ENCODE measurements at places on chromosomes 16 and 17. TPM values are rescaled to one million over a fixed set of nuclear protein-coding genes. Genes with fewer than 3 reads are reported as not detected.

The KRT14 gene
- not detected for polyA plus RNA-seq

- DNase-seq, result no peak
These were observed 48.2 kb downstream of the CEP112 start for GRCh38 chr17:66143657-66144282.

- DNase-seq, result no peak
These were observed 131.9 kb downstream of the NPIPB5 start for GRCh38 chr16:22642416-22643088.

DNA sequence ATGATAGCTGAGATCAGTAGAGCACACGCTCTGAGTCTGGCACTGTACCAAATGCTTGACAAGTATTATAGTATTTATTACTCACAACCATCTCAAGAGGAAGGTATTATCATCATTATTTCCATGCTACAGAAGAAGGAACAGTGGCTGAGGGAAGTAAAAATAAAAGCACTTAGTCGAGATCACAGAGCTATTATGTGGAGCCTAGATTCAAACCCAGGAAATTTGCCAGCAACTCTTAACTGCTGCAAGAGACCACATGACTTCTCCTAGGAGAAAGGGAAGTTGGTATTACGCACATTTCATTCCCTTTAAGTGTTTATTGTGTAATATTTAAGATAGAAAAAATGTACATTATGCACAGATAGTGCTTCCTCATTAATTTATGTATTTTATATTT is 1.0 kb upstream of the RHOT1 start:
- DNase-seq, result peak; percentile 91

- no peak for DNase-seq
These were observed 9.6 kb downstream of the CDC42EP4 start for GRCh38 chr17:73302189-73302588.

DNA sequence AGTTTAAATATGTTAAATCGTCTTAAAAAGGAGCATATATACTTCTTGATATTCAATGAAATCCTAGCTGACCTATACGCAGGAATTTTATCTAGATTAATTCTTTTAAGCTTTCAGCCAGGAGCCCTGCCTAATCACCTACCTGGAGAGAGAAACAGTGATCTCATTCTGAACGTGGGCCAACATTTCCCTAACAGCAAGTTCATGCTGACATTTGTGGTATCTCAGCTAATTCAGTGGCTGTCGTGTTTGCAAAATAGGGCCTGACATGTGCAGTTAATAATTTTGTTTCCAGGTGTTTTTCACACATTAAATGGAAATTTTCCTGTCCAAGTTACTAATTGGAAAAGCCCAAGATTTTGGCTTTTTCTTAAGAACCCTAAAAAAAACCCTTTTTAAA is 17.4 kb downstream of the KRT24 start:
- DNase-seq, result no peak

- peak; percentile 94 for DNase-seq
These were observed 119.6 kb upstream of the PMFBP1 start for GRCh38 chr16:72291531-72291981.

The FBXW10 gene
- polyA plus RNA-seq, result not detected

The TMEM92 gene
- polyA plus RNA-seq, result 0.86 TPM

The CFAP97D1 gene
- 0.03 TPM for polyA plus RNA-seq

DNA sequence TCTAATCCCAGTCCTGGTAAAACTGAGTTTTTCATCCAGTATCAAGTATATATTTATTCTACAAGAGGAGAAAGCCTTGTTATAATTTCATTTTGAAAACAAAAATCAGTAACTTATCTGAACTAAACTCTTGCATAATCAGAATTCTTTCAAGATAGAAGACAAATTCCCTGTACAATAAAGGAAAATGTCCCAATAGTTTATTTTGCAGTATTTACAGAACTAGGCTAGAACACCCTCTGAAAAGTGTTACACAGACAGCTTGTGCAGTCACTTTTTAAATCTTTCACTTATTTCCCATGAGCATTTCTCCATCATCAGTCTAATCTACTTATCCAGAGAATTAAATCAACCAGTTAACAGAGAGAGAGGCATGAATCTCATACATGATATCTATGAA is 48.5 kb downstream of the SPOP start:
- DNase-seq, result no peak

GRCh38 chr17:58172369-58173071 is 5.7 kb downstream of the OR4D2 start:
- peak; percentile 4 for DNase-seq

- DNase-seq, result no peak
These were observed 23.3 kb downstream of the TMEM100 start for GRCh38 chr17:55699181-55699860.

DNA sequence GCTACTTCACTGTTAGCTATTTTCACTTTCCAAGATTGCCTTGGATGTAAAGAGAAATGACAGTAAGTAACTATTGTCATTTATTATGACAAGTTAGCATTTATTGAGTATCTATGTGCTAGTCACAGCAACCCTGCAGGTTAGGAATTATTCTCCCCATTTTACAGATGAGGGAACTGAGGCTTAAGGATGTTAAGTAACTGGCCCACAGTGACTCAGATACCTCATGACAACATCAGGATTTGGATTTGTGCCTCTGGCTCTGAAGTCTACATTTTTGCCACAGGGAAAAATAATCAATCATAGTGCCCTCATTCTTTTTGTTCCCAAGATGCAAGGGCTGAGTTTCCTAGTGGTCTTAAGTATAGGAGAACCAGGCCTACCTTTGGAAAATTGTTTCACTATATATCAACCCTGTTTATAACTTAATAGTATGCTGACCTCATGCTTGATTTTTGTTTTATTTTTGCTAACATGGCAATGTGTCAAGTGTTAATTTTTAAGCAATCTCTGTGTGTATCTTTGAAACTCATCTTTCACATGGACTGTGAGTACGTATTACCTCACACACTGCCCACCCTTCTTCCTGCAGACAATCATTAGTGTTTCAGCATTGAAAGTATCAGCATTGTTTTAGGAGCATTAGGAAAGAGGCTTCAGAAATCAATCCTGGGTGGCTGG is 105.0 kb downstream of the TANGO6 start:
- DNase-seq, result peak; percentile 37

- DNase-seq, result no peak
These were observed 3.1 kb upstream of the FAM117A start for GRCh38 chr17:49766918-49767530.

GRCh38 chr17:66842959-66843358 is 8.0 kb downstream of the CACNG5 start:
- no peak for DNase-seq

The NPIPA2 gene
- polyA plus RNA-seq, result 0.23 TPM

DNA sequence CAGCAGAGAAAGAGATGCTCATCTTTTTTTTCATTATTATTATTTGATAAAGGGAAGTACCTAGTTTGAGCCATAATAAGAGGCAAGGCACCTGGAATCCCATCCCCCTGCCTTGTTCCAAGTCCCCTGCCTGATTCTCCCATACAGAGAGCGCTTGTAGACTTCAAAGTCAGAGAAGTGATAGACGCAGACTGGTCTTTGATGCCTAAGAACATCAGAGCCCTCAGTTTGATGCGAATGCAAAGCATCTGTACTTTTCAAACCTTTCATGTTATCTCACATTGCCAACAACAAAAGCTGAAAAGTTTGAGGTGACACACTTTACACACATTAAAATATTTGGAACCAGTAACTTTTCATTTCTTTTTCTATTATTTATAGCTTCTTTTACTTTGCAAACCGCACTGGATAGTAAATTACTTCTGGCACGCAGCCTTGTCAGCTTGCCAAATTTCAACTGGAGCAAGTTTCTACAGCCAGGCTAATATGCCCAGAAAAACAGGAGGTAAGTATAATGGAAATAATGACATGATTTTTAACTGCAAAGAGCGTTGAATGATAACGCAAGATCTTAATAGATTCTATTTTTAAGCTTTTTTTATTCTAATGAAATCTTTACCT is 5.9 kb upstream of the UTP6 start:
- peak; percentile 70 for DNase-seq

The TBC1D3 gene
- not detected for polyA plus RNA-seq

- no peak for DNase-seq
These were observed 187.0 kb upstream of the RPL38 start for GRCh38 chr17:74016461-74016860.

DNA sequence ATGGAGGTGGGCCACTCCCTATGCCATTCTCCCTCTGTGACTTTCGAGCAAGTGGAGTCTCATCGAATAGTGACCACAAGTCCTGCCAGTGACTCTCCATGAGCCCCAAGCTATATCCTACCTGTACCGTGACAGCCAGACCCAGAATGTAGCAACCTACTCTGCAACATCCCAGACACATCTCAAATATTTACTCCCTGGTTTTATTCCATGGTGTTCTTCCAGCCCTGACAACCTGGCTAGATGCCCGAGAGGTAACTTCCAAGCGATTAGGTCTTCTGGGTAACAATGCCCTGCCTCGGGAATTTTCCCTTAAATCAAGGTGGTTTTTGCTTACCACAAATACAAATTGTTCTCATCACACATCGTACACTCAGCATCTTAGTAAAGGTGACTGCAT is 211.7 kb downstream of the ZFHX3 start:
- DNase-seq, result no peak

The C16orf54 gene
- polyA plus RNA-seq, result not detected

DNA sequence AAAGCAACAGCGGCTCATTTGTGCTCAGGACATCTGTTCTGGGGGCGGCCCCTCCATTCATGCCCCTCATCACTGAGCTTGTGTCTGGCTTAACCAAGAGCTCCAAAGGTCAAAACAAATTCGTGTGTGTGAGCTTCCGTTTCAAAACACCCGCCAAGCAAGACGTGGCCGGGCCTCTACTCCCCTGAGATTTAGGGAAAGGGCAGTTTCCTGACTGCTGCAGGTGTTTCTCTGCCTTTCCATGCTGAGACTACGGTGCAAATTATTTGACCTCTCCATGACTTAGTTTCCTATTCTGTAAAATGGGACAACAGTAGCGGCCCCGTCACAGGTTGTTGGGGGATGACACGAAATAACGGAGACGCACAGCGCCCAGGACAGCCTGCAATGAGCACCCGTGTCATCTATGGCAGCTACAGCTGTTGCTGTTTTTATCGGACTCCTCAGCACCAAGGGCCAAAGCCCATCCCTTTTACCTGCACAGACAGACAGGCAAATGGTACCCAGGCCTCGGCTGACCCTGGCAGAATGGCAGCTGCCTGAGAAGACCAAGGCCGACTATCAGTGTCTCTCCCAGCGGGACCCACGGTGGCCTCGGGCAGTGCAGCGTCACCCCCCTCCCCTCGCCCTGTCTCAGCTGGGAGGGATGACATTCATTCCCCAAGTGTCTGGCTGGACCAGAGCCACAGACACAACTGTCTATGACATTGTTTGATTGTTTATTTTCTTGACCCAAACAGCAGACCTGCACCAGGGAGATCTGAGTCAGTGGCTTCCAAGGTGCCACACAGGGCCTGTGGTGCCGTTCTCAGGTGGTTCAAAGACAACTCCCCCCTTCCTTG is 50.7 kb upstream of the DOC2B start:
- DNase-seq, result no peak

DNA sequence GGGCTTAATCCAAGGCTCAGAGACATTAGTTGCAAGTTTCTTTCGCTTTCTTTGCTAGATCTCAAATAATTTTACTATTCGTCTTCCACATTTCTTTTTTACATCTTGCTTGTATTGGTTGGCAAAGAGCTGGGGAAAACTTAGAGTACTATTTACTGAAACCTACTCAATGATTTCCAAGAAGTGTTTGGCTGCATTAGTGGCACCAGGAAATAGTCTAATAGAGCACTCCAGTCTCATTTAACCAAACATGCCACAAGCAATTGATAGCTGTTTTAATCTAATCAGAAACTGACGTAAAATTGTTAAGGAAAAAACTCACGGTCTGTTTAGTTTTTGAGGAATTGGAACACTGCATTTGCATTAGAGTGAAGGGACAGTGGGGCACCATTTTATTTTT is 29.0 kb downstream of the NUP93 start:
- DNase-seq, result no peak

The CBX4 gene
- polyA plus RNA-seq, result 9.4 TPM

The NME1 gene
- 365 TPM for polyA plus RNA-seq

- DNase-seq, result no peak
These were observed 255.5 kb upstream of the RPL38 start for GRCh38 chr17:73947966-73948355.

GRCh38 chr16:48565752-48566151 is 44.2 kb downstream of the N4BP1 start:
- DNase-seq, result no peak

- peak; percentile 56 for DNase-seq
These were observed 37.9 kb downstream of the LYRM1 start for GRCh38 chr16:20938426-20938825.

The TMED6 gene
- 0.10 TPM for polyA plus RNA-seq

DNA sequence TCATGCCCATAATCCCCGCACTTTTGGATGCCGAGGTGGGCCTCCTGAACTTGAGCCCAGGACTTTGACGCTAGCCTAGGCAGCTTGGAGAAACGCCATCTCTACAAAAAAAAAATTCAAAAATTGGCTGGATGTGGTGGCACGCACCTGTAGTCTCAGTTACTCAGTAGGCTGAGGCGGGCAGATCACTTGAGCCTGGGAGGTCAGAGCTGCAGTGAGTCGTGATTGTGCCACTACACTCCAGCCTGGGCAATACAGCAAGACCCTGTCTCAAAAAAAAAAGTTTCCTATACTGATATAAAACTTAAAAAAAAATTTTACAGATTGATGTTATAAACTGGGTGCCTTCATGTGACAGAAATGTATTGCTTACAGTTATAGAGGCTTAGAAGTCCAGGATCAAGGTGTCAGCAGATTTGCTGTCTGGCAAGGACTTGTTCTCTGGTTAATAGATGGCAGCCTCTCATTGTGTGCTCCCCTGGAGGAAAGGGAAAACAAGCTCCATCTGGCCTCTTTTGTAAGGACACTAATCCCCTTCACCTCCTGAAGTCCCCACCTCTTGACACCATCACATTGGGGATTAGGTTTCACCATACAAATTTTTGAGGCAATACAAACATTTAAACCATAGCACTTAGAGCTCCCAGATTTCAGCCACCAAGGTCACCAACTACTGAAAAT is 8.5 kb upstream of the CES3 start:
- DNase-seq, result no peak

GRCh38 chr17:53471514-53471913 is 351.2 kb upstream of the KIF2B start:
- no peak for DNase-seq

The MAFG gene
- 14.3 TPM for polyA plus RNA-seq

DNA sequence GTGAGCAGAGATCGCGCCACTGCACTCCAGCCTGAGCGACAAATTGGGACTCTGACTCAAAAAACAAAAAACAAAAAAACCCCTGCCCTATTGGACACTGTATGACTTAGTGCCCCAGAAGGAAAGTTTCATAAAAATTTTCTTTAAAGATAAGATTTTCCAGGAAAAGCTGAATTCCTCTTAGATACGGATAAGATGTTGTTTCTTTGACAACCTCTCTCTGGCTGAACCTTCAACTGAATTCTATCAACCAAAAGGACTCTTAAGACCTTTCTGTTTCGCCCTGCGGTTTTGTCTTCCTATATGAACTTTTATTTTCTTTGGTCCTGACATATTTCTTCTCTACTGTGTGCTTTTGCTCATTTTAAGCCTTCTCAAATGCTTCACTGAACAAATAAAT is 35.8 kb downstream of the CPPED1 start:
- DNase-seq, result no peak

The GPRC5B gene
- 6.8 TPM for polyA plus RNA-seq

- DNase-seq, result no peak
These were observed 72.5 kb upstream of the AXIN2 start for GRCh38 chr17:65633988-65634387.

Data from IMR-90 (cell line).